ENCODE measurements at places on chromosomes 6 and 20.

GRCh38 chr20:34377072-34377847, 14.2 kb downstream of the ITCH start:
- peak; percentile 88 for ATAC-seq

DNA sequence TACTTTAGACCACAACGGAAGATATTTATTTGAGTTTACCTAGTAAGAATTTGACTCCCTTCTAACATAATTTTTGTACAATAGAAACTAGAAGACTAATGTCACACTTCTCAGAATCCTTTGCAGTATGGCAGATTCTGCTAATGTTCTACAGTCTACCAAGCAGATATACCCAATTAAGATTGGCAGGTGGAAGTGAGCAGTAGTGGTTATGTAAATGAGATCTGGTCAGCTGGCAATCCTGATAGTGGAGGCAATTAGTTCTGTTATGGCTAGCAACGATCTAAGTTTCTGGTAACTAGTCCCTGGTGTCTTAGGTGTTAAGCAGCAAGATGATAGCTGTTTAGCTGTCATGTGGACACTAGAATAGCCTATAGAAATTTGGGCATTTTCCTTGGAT, 101.0 kb downstream of the CENPW start:
- no peak for ATAC-seq

DNA sequence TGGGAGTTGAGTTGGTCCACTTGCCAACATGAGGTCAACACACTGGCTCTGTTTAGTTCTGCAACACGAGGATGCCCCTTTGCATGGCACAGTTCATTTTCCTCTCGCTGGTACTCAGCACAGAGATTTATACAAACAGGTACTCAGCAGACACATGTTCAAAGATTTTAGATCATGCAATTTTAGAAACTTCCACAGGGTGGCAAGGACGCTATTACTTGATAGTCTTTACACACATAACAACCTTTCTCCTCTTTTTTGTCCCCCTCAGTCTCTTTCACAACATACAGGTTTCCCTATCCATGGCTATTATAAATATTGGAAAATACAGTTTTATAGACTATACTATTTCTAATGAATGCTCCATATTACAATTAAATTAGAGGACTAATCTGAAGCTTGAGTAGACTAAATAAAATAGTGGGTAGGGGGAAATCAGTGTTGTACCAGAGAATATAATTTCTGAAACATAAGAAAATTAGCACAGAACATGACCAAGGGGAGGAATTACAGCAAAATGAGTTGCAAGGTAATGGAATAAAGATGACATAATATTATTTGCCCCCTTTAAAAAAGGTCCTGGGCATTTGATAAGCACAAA, 331.8 kb upstream of the BTBD3 start:
- ATAC-seq: no peak

DNA sequence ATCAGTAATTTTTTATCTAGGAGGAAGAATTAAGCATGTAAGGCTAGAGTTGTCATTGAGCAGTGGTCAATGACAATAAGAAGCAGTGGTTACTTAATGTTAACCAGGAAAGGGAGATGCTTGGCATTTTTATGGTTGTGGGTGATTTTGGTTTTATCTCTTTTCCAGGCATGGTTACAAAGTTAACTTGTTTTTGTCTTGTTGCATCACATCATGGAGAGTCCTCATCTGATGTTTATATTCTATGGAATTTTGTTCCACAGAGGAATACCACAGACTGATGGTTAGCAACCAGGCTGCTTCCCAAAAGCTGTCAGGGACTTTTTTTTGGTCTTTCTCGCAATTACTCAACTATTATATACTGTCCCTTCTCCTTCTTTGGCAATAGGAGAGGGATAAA, 32.7 kb downstream of the OPRM1 start:
- no peak for ATAC-seq

DNA sequence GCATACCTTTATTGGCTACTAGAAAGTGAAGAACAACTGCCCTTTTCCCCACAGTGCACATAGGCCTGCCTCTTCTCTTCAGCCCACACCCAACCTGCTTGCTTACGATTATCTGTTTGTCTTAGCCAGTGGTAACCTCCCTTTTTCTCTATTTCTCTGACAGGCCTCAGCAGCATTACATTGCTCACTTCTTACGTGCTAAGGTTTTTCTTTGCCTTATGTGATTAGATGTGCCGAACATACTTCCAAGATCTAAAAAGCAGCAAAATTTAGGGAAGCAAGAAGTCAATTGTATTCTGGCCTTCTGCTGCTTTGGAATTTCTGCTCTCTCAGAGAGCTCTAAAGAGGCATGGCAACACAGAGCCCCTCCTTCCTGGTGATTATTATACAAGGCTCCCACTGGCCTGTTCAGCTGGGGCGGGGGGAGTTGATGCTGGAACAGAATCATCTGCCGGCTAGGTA, 7.0 kb downstream of the B4GALT5 start:
- no peak for ATAC-seq

GRCh38 chr6:121849477-121849876, 414.0 kb downstream of the GJA1 start:
- ATAC-seq: no peak

DNA sequence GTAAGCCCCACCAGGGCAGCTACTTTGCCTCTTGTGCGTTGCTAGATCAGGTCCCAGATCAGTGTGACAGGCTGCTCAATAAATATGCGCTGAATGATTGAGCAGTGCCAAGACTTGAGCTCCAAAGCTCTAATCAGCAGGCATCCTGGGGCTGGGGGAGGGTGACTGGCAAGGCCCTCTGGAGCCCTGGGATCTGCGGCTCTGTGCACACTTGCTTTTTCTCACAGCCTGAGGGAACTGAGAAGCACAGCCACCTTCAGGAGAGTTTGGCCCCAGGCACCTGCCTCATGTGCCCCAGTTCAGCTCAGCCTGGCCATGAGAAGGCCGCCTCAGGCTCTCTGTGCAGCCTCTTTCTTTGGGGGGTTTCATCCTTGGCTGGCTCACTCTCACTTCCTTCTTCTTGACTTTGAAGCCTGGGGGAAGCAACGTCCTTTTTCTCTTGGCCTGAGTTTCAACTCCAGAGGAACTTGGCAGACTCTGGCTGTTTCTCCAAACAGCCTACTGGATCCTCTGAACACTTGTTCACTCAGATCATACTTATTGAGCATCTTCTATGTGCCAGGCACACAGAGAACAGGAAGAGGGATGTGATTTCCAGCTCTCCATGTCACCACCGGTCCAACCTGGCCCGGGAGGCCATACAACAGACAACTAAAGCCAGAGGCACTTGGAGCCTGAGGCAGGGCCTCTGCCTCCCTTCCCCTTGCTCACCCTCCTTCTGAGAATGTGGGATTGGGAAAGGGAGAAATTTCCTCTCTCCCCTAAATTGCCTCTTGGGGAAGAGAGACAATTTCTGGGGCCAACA, 114.0 kb downstream of the VEGFA start:
- peak; percentile 40 for ATAC-seq

- no peak for ATAC-seq
Observed at GRCh38 chr6:158311193-158311592, 1.1 kb upstream of the TULP4 start.

GRCh38 chr20:53413186-53413631, 180.4 kb downstream of the ZNF217 start:
- ATAC-seq: peak; percentile 84

DNA sequence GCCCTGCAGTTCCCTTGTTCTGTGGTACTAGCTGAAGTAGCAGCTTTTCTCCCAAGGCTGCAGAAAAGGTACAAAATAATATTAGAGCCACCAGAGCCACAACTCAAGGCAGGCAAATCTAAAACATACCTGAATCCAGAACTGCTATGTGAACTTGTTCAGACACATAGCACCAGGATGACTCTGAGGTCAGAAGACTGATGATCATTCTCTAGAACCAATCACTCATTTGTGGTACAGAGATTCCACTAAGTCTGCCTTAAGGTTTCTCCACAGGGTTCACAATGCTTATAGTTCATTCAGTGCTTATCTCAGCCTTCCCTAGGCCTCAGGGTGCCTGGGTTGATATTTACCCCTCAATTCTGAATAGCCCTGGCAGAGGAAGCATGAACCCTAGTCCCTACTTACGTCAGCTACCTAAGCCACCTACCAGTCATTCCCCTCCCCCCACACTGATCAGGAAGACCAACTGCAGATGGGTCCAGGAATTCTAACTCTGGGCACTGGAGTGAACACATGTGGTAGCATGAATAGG, 140.9 kb upstream of the MOCS1 start:
- ATAC-seq: no peak

- no peak for ATAC-seq
Observed at GRCh38 chr20:17871886-17872285, 96.7 kb downstream of the SNX5 start.

DNA sequence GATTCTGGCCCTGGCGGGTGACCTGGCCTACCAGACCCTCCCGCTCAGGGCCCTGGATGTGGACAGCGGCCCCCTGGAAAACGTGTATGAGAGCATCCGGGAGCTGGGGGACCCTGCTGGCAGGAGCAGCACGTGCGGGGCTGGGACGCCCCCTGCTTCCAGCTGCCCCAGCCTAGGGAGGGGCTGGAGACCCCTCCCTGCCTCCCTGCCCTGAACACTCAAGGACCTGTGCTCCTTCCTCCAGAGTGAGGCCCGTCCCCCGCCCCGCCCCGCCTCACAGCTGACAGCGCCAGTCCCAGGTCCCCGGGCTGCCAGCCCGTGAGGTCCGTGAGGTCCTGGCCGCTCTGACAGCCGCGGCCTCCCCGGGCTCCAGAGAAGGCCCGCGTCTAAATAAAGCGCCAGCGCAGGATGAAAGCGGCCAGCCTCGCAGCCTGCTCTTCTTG, 868 bp upstream of the SLC2A4RG start:
- ATAC-seq: no peak

DNA sequence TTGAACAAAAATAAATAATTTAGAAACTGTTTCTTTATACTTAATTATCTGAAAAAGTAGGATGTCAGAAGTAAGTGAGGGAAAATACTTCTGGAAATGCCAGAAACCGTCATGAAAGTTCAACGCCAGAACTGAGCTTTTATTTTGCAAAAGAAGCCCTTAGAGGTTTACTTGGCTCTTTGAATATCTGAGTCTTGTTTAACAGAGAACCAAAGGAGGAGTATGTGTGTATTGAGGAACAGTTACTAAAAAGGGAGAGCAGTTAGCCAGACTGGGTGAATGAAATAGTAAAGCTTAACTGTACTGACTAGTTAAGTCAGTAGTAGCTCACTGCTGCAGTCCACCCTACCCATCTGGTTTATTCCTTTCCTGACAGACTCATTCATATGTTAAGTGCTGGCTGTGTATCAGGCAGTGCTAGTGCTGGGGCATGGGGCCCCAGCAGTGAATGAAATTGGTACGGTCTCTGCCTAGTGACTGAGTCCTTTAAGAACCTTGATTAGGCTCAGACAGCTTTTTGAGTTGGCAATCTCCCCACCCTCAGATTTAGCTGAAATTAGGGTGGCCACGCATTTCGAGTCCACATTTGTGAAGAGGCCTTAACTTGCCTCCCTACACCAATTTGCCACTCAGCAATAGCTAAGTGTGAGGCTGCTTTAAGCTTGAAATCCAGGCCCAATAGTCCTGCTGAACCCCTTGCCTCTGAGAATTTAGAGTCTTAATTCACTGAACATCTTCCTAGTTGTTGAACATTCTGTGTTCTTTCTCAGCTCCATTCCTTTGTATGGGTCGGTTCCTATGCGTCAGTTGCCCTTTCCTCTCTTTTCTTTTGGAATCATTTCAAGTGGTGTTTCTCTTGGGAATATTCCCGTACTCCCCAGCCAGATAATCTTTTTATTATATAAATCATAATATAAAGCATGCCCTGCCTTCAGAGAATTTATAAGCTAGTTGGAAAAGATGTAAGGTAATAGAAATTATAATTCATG, 20.2 kb downstream of the MAP3K4 start:
- ATAC-seq: no peak

DNA sequence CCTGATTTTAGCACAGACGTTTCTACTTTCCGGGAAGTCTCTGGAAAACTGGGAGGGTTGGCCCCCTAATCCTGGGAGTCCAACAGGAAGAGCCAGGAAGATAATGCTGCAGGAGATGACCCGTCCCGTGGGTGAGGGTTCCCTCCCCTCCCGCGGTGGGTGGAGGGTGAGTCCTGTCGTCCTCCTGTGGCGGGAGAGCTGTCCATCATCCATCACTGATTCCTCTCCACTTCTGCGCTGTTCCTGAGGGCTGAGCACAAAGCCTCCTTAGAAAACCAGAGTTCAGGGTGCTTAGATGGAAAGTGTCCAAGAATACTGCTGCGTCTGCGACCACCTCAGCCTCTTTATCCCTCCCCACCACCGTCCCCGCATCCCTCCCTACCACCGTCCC, 6.1 kb upstream of the CCR6 start:
- no peak for ATAC-seq

DNA sequence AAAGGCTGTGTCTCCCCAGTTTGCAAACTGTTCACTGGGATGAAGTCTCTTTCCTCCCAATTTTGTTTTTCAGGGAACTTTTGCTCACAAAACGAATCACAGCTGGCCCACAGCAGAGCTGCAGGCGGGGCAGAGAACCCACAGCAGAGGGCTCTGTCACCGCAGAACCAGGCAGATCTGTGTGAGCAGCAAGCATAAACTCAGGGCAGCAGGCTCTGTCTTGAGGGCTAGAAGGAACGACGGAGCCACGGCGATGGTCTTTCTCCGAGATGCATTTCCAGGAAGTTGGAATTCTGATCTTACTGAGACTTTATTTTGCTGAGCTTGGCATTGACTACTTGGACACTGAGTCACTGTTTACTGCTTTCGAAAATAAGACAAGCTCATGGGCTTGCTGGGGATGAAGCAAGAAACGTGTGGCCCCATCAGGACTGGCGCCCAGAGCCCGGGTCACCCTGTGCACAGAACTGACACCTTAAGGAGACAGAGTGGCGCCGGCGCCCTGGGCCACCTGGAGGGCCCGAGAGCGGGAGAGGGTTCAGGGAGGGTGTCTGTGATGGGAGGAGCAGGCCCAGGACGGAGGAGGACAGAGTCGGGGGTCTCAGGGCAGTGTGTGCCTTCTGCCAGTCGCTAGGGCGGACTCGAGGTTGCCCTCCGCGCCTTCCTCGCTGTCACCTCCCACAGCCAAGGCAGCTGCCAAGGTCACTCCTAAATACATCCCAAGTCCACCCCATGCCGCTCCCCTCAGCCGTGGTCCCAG, 106.3 kb upstream of the NXT1 start:
- no peak for ATAC-seq

DNA sequence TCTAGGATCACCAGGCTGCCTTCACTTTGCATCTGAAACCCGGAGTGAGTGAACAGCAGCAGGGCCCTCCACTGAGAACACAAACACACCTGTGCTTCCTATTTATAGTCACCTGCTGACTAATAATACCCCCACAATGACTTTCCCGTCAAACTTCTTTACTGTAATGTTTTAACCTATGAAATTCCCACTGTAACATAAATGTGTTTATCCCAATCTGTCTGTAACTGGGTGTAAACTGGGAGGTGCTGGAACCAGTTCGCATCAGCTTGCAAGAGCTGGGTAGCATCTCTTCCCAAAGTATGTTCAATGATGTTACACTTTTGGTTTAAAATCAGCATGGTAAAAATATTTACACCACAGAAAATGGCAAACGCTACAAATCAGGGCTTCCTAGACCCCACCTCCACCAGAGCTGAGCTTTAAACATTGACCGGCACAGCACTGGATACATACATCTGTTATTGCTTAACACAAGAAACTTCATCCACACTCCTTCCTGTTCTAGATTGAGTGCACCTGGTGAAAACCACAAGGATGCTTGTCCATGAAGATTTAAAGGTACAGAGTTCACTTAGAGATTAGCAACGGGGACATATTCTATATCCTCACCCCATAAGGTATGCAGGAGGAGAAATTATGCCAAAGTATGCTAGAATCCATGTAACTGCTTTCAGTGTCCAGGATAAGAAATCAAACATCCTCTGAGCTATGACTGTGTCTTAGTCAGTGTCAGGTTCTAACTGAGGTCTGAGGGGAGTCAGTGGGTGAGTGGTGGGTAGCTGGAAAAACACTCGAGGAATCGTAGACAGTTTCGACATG, 79.0 kb downstream of the ALDH8A1 start:
- ATAC-seq: no peak

Data from stimulated activated memory B cell treated with anti-CD40 and anti-IgM and Interleukin-4, amounts not matched to agents 10 μg/mL and 1 μg/mL and 100 μg/mL, for 72 hours (primary cell).